ENCODE measurements at places on chromosomes 12 and 14.
A peak's percentile ranks its signal among the peaks of the same experiment; 100 is the strongest.

DNA sequence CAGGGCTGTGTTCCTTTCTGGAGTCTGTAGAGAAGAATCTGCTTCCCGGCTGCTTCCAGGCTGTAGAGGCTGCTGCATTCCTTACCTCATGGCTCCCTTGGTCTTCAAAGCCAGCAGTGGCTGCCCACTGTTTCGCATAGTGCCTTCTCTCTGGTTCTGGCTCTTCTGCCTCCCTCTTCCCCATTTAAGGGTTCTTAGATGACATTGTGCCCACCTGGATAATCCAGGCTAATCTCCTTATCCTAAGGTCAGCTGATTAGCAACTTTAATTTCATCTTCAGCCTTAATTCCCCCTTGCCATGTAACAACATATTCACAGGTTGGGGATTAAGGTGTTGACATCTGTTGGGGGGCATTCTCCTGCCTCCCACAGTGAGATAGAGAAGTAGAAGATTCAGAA, 208.6 kb upstream of the TMTC1 start:
- H3K27ac ChIP-seq, result no peak overlapping the region
- no peak for DNase-seq
- no peaks in the 10 kb centered on the region for H3K36me3 ChIP-seq
- H3K27me3 ChIP-seq, result no peaks in the 10 kb centered on the region
- no peak overlapping the region for H3K4me3 ChIP-seq

GRCh38 chr12:109744986-109745942, 31.6 kb downstream of the FAM222A start:
- DNase-seq, result no peak
- no peaks in the 10 kb centered on the region for H3K4me1 ChIP-seq
- no peaks in the 10 kb centered on the region for H3K27me3 ChIP-seq
- H3K27ac ChIP-seq, result no peak overlapping the region

DNA sequence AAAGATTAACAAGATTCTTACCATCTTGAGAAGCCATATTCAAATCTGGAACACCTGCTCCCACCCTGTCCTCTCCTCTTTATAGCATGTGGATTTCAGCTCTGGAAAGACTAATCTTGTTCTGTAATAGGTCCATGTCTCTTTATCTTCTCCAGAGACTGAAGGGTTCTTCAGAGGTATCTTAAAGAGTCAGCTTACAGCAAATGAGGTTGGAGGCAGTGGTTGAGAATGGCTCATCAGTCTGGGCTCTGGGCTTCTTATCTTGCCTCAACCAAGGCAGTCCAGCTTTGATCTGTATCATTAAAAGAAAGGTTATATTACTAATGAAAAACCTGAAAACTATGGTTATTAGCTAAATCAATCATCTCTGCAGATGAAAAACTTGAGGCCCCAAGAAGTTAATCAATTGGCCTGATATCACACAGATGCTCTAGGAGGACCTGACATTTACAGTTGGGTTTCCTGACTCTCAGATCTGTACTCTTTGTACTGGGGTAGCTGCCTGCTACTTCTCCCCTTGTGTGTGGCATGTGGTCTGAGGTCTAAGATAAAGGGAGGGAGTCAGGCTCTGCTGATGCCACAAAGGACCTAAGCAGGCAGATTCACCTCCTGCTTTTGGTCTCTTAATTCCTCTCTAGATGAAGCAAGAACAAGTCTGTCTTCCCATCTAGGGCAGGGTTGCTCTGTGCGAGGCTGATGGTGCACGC, 1.7 kb upstream of the AKAP6 start:
- H3K4me3 ChIP-seq, result no peak overlapping the region
- no peak for DNase-seq
- no peaks in the 10 kb centered on the region for H3K27me3 ChIP-seq
- H3K36me3 ChIP-seq, result no peaks in the 10 kb centered on the region
- no peak overlapping the region for H3K27ac ChIP-seq

DNA sequence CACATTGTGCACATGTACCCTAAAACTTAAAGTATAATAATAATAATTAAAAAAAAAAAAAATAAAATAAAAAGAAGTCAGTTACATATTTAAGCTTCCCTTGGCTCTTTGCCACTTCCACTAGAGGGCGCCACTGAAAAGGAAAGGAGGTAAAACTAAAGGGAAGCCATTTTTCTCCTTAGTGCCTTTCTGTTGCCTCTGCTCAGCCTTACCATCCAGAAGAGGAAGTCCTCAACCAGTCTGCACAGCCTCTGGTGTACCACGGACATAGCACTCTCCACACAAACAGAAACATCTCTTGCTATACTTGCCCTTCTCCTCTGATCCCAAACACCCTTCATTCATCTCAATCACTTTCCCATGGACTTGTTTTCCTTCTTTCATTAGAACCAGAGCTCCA, 169.0 kb upstream of the EEA1 start:
- H3K27me3 ChIP-seq, result no peaks in the 10 kb centered on the region
- DNase-seq, result peak; percentile 51
- H3K36me3 ChIP-seq, result no peaks in the 10 kb centered on the region
- H3K4me3 ChIP-seq, result no peak overlapping the region
- no peak overlapping the region for H3K27ac ChIP-seq

- H3K27ac ChIP-seq, result peak overlapping the region; percentile 68
- H3K27me3 ChIP-seq, result no peaks in the 10 kb centered on the region
- H3K4me3 ChIP-seq, result no peak overlapping the region
- no peaks in the 10 kb centered on the region for H3K36me3 ChIP-seq
- peaks cover 6% of the 10 kb centered on the region for H3K4me1 ChIP-seq
Observed at GRCh38 chr12:88388566-88389540, 191.4 kb downstream of the KITLG start.

DNA sequence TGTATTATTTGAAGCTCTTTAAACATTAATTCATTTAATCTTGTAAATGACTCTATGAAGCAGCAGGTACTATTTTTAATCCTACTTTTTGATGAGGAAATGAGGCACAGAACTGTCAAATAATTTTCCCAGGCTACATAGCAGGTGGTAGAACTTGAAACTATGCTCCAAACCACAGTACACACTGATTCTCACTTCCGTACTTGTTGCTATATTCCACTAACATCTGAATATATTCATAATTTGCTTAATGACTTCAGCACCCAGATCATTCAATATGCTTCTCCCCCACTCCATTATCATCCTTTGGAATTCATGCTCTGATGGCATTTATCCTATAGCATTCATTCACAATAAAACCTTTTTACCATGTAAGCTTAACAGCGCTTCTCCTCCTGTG, 4.9 kb downstream of the ERGIC2 start:
- 0 out of 2 replicates have a peak, but pooled peaks cover 3% of the 10 kb centered on the region for H3K36me3 ChIP-seq
- no peak overlapping the region for H3K4me3 ChIP-seq
- no peak for DNase-seq
- no peak overlapping the region for H3K27ac ChIP-seq
- peaks cover 3% of the 10 kb centered on the region for H3K4me1 ChIP-seq

DNA sequence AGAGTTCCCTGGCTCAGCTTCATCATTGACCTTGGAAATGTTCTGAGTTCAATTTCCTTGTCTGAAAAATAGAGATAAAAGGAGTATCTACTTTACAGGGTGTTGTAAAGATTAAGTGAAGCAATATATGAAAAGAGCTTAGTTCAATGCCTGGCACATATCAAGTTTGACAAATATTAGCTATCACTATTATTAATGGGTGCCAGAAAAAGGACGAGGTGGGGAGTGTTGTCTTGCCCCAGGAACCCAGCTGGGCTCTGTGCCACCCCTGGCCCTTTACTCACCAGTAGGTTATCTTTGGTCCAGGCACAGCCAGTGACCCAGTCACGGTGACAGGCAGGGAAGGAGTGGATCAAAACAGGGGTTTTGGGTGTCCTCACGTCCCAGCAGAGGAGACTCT, 32.0 kb downstream of the PARP2 start:
- H3K4me3 ChIP-seq, result no peak overlapping the region
- no peaks in the 10 kb centered on the region for H3K27me3 ChIP-seq

DNA sequence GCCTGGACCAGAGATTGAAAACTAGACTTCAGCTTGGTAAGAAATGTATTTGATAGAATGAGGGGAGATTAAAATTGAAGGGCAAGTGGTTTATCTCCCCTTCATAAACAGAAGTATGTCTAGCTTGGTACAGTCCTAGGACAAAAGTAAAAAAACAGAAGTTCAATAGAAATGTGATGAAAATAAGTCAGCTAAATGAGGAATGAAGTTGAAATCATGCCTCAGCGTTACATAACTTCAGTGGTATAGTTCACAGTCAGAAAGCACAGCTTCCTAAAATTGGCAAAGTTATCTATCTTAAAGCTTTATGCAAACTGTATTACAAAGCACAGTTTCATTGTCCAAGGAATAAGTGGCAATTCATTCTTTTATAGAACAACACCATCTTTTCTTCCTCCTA, 90.2 kb upstream of the SYT10 start:
- no peak overlapping the region for H3K27ac ChIP-seq
- H3K27me3 ChIP-seq, result no peaks in the 10 kb centered on the region
- no peak for DNase-seq
- H3K36me3 ChIP-seq, result no peaks in the 10 kb centered on the region
- H3K4me3 ChIP-seq, result no peak overlapping the region

DNA sequence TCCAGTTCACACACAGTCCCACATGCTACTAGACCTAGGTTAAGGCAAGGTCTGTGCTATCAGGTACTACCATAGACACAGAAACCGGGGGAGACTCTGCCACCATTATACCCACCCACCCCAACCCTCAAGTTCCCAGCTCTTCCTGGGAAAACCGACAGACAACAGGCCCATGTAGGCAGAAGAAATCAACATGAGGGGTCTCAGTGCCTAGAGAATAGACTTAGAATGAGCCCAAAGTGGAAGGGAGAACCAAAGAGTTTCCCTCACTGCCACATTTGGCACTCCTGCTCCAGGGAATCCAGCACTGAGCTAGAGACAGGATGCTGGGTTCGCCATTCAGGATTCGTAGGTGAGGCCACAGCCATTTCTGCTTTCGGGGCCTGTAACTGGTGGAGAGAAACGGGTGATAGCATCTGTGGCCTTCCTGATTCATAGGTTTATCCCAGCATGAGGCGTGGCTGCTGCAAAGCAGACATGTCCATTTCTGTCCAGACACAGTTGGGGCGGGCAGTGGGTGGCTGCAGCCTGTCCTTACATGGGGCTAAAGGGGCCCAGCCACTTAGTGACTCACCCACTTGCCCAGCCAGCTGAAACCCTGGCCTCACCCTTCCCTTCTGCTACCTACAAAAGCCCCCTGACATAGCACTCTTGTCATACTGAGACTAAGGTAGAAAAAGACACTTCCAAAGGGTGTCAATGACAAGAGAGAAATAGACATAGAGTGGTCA, 69.4 kb downstream of the IRF2BPL start:
- peak overlapping the region; percentile 100 for H3K27ac ChIP-seq
- no peaks in the 10 kb centered on the region for H3K36me3 ChIP-seq
- H3K4me1 ChIP-seq, result peaks cover 90% of the 10 kb centered on the region

DNA sequence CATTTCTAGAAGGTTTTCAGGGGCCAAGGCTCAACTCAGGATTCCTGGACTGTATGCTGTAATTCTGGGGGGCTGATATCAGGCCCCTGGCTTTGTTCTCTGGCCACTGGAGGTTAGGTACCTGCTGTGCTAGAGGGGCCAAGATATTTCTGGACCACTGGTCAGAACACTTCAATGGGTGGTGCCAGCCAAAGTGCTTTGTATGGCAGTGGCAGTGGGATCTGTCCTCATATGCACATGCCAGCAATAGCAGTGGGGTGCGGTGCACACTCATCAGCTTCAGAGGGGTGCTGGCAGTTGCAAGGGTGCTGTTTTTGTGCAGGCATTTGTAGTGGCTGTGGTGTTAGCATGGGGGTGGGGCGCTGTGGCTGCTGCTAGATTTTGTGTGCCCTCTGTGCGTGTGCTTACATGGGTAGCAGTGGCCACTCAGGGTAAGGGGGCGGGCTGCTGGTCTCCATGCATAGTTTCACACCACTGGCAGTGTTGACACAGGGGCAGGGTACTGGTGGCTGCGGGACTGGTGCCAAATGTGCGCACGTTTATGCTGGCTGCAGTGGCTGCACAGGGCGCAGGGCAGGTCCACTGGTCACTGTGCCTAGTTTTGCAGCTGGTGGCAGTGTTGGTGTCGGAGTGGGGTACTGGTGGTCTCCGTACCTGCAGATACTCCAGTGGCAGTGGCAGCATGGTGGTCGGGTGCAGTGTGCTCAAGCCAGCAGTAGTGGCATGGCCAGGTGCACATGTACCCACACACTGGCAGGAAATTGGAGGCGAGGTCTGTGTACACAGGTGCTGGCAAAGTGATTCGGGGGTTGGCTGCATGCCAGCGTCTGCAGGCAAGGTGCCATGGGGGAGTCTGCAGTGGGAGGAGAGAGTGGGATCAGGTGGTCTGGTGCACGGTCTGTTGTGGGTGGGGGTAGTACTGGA, 12.6 kb downstream of the NOPCHAP1 start:
- H3K4me1 ChIP-seq, result no peaks in the 10 kb centered on the region
- H3K4me3 ChIP-seq, result no peak overlapping the region
- peaks cover 13% of the 10 kb centered on the region for H3K36me3 ChIP-seq
- no peak for DNase-seq
- no peak overlapping the region for H3K27ac ChIP-seq

DNA sequence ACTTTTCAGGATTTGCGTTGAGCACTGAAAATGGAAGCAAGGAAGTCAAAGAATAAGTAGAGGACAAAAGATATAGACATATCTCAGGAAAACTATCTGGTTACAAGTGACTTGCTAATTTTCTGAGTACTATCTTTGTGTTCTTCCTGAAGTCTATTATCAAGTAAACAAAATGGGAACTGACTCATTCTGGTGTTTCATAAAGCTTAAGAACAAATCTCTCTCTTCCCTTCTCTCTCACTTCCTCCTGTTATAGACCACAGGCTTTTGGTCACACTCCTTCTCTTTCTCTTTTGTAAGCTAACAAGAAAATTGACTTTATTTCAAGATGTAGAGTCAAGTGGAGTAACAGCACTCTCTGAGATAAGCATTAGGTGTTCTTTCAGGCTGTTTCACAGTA, 406.6 kb upstream of the SYT1 start:
- H3K27me3 ChIP-seq, result no peaks in the 10 kb centered on the region
- no peak overlapping the region for H3K4me3 ChIP-seq
- no peak overlapping the region for H3K27ac ChIP-seq
- H3K4me1 ChIP-seq, result peaks cover 9% of the 10 kb centered on the region
- DNase-seq, result peak; percentile 32
- H3K36me3 ChIP-seq, result no peaks in the 10 kb centered on the region

DNA sequence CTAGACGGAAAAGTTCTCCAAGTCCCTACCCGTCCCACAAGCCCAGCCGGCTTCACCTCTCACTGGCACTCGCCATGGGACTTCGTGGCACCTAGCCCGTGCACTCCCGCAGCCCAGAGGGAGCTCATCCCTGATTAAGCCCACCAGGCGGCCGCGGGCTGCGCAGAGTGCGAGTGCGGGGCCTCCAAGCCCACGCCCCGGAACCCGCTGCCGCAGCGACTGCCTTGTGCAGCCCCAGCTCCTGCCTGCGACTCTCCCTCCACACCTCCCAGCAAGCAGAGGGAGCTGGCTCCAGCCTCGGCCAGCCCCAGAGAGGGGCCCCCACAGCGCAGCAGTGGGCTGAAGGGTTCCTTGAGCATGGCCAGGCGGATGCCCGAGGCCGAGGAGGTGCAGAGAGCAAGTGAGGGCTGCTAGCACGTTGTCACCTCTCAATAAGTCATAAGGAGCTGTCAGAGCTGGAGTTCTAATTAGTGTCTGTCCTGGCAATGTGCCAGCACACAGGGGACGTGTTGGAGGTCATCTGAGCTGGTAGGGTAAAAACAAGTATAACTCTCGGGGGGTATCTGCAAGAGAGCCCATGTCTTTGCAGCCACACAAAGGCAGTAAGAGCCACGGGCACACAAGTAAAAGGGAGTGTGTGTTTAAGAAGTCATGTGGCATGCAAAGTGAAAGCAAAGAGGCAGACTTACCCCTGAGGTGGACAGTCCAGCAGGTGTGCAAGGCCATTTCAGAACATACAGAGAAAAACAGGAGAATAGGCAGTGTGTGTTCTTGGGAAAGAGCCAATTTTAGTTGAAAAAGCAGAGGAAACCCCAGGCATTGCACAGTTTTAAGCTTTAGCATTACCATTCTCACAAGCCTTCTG, 27.1 kb upstream of the TMTC2 start:
- no peaks in the 10 kb centered on the region for H3K4me1 ChIP-seq
- no peak overlapping the region for H3K27ac ChIP-seq
- no peaks in the 10 kb centered on the region for H3K36me3 ChIP-seq
- H3K4me3 ChIP-seq, result no peak overlapping the region
- H3K27me3 ChIP-seq, result no peaks in the 10 kb centered on the region
- DNase-seq, result no peak
